B cell (primary cell): ENCODE measurements at places on chromosomes 1 and 21. TPM values are rescaled to one million over a fixed set of nuclear protein-coding genes. Genes with fewer than 3 reads are reported as not detected.

GRCh38 chr1:153370146-153370545, 5.3 kb downstream of the S100A12 start:
- H3K27me3 ChIP-seq: peaks cover 13% of the 10 kb centered on the region
- no peaks in the 10 kb centered on the region for H3K36me3 ChIP-seq
- no peaks in the 10 kb centered on the region for H3K4me1 ChIP-seq
- H3K27ac ChIP-seq: no peak overlapping the region

GRCh38 chr1:204278958-204279357, 65.2 kb upstream of the GOLT1A start:
- H3K4me3 ChIP-seq: no peak overlapping the region
- DNase-seq: no peak
- H3K27ac ChIP-seq: no peak overlapping the region
- H3K27me3 ChIP-seq: peaks cover 5% of the 10 kb centered on the region
- no peaks in the 10 kb centered on the region for H3K36me3 ChIP-seq

- no peaks in the 10 kb centered on the region for H3K4me1 ChIP-seq
- no peak for DNase-seq
- no peaks in the 10 kb centered on the region for H3K27me3 ChIP-seq
Measured at GRCh38 chr1:162928141-162928540, 67.2 kb upstream of the CCDC190 start.

DNA sequence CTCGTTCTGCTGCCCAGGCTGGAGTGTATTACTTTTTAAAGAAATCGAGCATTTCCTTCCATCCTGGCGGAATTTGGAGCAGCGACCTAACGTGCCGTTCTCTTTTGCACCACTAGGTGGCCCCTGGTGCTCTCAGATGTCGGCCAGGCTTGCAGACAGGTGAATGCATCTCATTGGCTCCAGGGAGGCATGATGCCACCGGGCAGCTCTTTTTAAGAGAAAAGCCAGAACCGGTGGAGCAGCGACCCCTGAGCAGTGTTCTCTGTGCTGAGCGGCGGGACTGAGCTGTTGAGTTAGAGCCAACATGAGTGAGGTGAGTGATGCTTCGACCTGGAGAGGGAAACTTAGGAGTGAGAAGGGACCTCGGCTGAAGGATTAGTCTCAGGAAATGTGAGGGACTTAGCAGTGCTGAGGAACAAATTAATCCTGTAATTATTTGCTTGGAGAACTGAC, at the start of gene PCP4:
Gene PCP4, plus strand, starts transcription at position 241 of the 453 bp plus-strand sequence. Its CDS starts 64 bp downstream, at position 305.
- no peaks in the 10 kb centered on the region for H3K27me3 ChIP-seq
- H3K4me3 ChIP-seq: no peak within 1 kb of the TSS

IL24 gene
- not detected in 2 replicates for polyA plus RNA-seq
